ENCODE measurements at places on chromosomes 2 and 18.
A peak's percentile ranks its signal among the peaks of the same experiment; 100 is the strongest.

- no peak for DNase-seq
Measured at GRCh38 chr2:27772804-27773203, 1.3 kb downstream of the MRPL33 start.

- DNase-seq: no peak
Measured at GRCh38 chr2:65339648-65340047, 92.8 kb downstream of the SPRED2 start.

- no peak for DNase-seq
Measured at GRCh38 chr2:235416858-235417499, 76.9 kb upstream of the AGAP1 start.

- DNase-seq: no peak
Measured at GRCh38 chr2:26744953-26745352, 19.1 kb upstream of the SLC35F6 start.

GRCh38 chr2:240871071-240871958 is 2.7 kb downstream of the AGXT start:
- DNase-seq: peak; percentile 34

DNA sequence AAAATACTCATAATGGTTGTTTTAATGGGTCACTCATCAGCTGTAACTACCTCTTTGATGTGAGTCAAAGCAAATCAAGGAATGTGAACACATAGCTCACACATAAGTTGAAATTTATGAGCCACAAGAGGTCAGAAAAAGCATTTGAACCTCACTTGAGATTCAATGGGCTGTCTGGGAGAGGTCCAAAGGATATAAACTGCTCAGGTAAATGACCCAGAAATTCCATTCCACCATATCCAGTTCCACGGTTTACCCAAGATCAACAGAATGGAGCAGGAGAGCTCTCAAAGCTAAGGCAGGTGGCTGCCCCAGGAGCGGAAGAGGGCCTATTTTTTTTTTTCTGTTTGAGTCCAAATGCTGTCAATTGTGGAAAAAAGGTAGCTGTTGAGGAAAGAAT is 464.1 kb downstream of the TNS1 start:
- DNase-seq: no peak

- DNase-seq: no peak
Measured at GRCh38 chr2:224083638-224084037, 44.6 kb upstream of the SERPINE2 start.

DNA sequence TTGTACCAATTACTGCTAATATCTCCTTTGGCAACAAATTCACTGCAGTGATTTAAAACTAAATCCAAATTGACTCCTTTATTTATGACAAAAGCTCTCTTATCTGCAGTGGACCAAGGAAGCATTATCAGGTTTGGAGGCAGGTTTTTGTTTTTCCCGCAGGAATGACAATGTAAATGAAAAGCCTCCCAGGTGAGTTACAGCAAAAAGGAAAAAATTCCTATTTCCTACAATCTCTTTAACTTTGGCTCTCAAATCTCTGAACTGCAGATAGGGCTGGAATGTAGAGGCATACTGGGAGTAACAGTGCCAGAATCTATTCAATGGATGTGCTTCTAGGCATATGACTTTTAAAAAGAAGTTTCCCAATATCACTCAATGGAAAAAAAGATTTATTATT is 28.9 kb upstream of the LRP2 start:
- no peak for DNase-seq

DNA sequence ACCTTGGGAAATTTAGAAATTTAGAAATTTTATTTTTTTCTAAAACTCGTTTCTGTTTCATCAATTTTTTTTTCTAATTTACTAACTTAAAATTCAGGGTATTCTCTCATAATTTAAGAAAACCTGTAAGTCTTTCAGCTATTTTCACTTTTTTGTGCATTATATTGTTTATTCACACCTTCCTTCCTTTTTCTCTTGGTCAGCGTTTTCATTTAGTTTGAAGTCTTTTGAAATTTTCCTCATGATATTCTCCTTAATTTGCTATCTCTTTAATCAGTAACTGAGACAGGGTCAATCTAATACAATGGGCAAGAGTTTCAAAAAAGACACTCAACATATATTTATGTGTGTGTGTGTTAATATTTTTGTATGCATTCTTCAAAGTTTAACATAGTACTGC is 50.5 kb upstream of the MSTN start:
- no peak for DNase-seq

- peak; percentile 49 for DNase-seq
Measured at GRCh38 chr2:202034249-202035088, 814 bp downstream of the FZD7 start.

DNA sequence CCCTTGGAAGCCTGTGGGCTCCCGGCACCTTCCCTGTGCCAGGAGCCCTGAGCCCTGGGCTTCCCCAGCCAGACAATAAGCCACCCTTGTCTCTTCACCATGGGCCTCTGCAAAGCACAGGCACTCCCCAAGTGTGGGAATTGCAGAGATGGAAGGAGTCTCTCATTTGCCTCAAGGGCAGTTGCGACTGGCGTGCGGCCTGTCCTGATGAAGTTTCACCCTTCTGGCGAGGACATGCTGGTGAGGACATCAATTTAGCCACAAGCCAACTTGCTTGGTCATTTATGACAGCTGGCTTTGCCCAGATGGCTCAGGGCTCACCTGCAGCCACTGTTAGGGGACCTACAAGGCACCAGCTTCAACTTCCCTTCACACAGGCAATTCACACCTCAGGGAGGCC is 180.2 kb downstream of the ANAPC1 start:
- no peak for DNase-seq

DNA sequence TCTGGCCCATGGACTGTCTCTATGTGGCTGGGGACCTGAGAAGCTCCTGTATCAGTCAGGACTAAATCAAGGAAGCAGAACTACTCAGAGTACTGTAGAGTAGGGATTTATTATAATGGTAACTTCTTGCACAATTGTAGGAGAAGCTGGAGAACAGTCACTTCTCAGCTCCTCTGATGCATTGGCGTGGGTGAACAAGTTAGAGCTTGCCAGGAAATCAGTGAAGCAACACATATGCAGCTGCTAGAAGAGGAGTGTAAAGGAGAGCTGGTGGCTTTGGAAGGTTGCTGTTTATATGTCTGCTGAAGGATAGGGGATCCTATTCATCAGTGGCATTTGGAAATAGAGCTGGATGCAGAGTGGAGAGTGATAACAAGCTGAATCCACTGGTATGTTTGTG is 215.5 kb upstream of the CWC22 start:
- no peak for DNase-seq

GRCh38 chr18:80046961-80047541 is 12.8 kb downstream of the RBFA start:
- no peak for DNase-seq

GRCh38 chr2:166157578-166157977 is 29.8 kb upstream of the SCN1A start:
- no peak for DNase-seq

GRCh38 chr18:50726960-50727589 is 92.7 kb downstream of the MRO start:
- DNase-seq: peak; percentile 65
